Testis (tissue), 5 donors: ENCODE measurements at places on chromosomes 7 and 10. TPM values are rescaled to one million over a fixed set of nuclear protein-coding genes. Genes with fewer than 3 reads are reported as not detected.
A peak's percentile ranks its signal among the peaks of the same experiment; 100 is the strongest.

DNA sequence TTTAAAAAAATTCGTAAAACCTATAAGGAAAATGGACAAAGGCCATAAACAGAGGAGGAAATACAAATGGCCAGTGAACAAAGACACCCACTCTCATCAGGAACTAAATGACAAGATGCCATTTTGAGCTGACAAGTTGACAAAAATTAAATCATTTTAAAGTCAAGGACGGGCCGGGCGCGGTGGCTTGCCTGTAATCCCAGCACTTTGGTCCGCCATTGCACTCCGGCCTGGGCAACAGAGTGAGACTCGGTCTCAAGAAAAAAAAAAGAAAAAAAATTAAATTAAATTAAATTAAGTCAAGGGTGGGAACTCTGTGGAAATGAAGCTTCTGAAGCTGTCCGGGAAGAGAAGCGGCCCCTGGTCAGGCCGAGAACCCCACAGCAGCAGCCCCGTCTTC, 1.2 kb upstream of the NOM1 start:
- H3K4me1 ChIP-seq: peaks cover 20% of the 10 kb centered on the region
- DNase-seq: no peak
- no peak overlapping the region for H3K27ac ChIP-seq
- no peaks in the 10 kb centered on the region for H3K36me3 ChIP-seq

PHYHIPL gene
- 24.3 TPM for total RNA-seq

GRCh38 chr10:81096558-81096957, 558.9 kb downstream of the SH2D4B start:
- H3K27ac ChIP-seq: no peak overlapping the region
- H3K4me1 ChIP-seq: no peaks in the 10 kb centered on the region
- DNase-seq: no peak
- H3K4me3 ChIP-seq: no peak overlapping the region
- no peaks in the 10 kb centered on the region for H3K36me3 ChIP-seq

DNA sequence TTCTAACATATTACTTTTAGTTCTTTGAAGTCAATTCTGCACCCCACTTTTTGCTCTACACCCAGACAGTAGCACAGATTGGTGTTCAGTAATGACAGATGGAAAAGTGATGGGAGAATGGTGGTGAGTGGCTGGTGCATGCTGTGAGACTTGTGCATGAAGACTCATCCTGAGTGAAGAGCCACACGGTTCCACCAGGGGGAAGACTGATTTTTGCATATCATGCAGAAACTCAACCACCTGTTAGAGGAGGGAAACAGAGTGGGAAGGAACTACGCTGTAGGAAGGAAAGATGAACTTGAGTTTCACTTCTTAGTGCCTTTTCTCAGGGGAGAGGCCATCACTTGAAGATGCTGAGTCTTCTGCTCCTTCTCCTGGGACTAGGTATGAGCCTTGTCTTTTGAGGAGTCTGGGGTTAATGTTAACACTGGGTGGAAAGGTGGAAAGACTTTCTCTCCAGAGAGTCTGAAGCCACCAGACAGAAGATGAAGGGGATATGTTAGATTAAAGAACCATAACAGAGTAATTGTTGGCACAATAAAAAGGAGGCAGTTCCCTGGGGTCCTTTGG, 9.3 kb upstream of the PRSS1 start:
- peak overlapping the region; percentile 82 for H3K27ac ChIP-seq
- H3K36me3 ChIP-seq: no peaks in the 10 kb centered on the region
- peaks cover 32% of the 10 kb centered on the region for H3K4me1 ChIP-seq
- no peaks in the 10 kb centered on the region for H3K27me3 ChIP-seq
- no peak for DNase-seq

DNA sequence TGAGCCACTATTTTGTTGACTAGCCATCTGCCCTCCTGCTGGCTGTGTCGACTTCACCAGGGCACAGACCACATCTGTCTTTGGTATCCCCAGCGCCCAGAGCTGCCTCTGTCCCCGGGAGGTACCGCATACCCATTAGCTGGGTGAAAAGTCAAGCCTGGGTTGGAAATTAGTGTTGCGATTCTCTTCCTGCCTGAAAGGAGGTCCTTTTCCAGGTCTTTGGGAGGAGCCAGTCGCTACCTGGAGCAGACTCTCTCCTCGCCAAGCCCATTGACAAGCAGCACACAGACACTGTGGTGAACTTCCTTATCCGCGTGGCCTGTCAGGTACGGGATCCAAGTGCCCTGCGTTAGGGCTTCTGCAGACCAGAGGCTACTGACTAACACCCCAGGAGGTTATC, 79.4 kb downstream of the TRRAP start:
- H3K36me3 ChIP-seq: no peaks in the 10 kb centered on the region
- no peak overlapping the region for H3K27ac ChIP-seq
- H3K4me3 ChIP-seq: no peak overlapping the region
- no peak for DNase-seq
- no peaks in the 10 kb centered on the region for H3K4me1 ChIP-seq
